ENCODE measurements at places on chromosomes 7 and 10. TPM values are rescaled to one million over a fixed set of nuclear protein-coding genes. Genes with fewer than 3 reads are reported as not detected.

PARP12 gene
- 20.9 TPM for total RNA-seq

CNPY1 gene
- total RNA-seq = not detected

MCU gene
- 82.4 TPM for total RNA-seq

MICU1 gene
- total RNA-seq = 41.1 TPM

IGF2BP3 gene
- 0.64 TPM for total RNA-seq

ARHGAP22 gene
- 1.4 TPM for total RNA-seq

XRCC2 gene
- total RNA-seq = 0.55 TPM

TMEM196 gene
- not detected for total RNA-seq

BTBD16 gene
- total RNA-seq = not detected

- H3K4me1 ChIP-seq = no peaks in the 10 kb centered on the region
- no peak overlapping the region for H3K4me3 ChIP-seq
- no peak overlapping the region for H3K27ac ChIP-seq
- no peaks in the 10 kb centered on the region for H3K27me3 ChIP-seq
- H3K36me3 ChIP-seq = no peaks in the 10 kb centered on the region
Observed at GRCh38 chr7:55056068-55056467, 37.3 kb downstream of the EGFR start.

- H3K4me1 ChIP-seq = no peaks in the 10 kb centered on the region
- no peaks in the 10 kb centered on the region for H3K36me3 ChIP-seq
- no peaks in the 10 kb centered on the region for H3K27me3 ChIP-seq
- H3K27ac ChIP-seq = no peak overlapping the region
Observed at GRCh38 chr7:69844264-69844868, 246.1 kb downstream of the AUTS2 start.

DNA sequence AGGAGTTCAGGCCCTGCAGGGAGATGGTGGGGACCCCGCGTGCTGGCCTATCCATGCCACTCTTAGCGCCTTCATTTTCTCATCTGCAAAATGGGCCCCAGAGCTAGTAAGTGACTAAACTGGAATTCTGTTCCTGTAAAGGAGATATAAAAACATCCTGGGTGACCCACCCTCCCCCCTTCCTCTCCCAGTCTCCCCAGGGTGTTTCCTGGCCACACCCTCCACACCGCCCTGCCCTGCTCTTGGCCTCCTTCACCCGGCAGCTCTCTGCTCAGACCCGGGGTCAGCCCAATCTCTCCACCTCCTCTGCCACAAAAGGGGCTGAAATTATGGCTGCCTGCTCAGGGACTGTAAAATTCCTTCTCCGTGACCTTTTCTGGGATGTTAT is 70.7 kb downstream of the C10orf105 start:
- peaks cover 20% of the 10 kb centered on the region for H3K4me1 ChIP-seq
- no peaks in the 10 kb centered on the region for H3K27me3 ChIP-seq
- DNase-seq = peak; percentile 56
- H3K36me3 ChIP-seq = no peaks in the 10 kb centered on the region

GRCh38 chr7:84824057-84824651 is 362.7 kb downstream of the SEMA3D start:
- no peaks in the 10 kb centered on the region for H3K4me1 ChIP-seq
- no peak overlapping the region for H3K27ac ChIP-seq
- no peak overlapping the region for H3K4me3 ChIP-seq
- no peak for DNase-seq
- no peaks in the 10 kb centered on the region for H3K27me3 ChIP-seq
- H3K36me3 ChIP-seq = no peaks in the 10 kb centered on the region

- H3K4me1 ChIP-seq = no peaks in the 10 kb centered on the region
- H3K36me3 ChIP-seq = no peaks in the 10 kb centered on the region
- H3K27ac ChIP-seq = no peak overlapping the region
- no peak for DNase-seq
- no peaks in the 10 kb centered on the region for H3K27me3 ChIP-seq
Observed at GRCh38 chr7:50856806-50857205, 74.1 kb upstream of the GRB10 start.

DNA sequence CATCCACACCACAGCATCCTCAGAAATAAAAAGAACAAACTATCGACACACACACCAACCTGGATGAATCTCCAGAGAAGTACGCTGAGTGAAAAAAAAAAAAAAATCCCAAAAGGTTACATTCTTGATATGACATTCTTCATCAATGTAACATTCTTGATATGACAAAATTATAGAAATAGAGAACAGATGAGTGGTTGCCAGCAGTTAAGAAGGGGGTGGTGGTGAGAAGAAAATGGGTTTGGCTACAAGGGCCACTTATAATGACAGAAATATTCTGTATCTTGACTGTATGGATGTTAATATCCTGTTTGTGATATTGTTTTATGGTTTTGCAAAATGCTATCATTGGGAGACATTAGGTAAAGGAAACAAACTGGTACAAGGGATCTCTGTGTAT is 36.9 kb downstream of the VSTM4 start:
- no peak for DNase-seq
- H3K4me1 ChIP-seq = no peaks in the 10 kb centered on the region
- no peaks in the 10 kb centered on the region for H3K27me3 ChIP-seq
- H3K36me3 ChIP-seq = no peaks in the 10 kb centered on the region
- H3K27ac ChIP-seq = no peak overlapping the region

- H3K27ac ChIP-seq = no peak overlapping the region
- no peak for DNase-seq
- no peaks in the 10 kb centered on the region for H3K27me3 ChIP-seq
- no peaks in the 10 kb centered on the region for H3K4me1 ChIP-seq
- H3K4me3 ChIP-seq = no peak overlapping the region
- no peaks in the 10 kb centered on the region for H3K36me3 ChIP-seq
Observed at GRCh38 chr10:117900280-117900679, 146.5 kb downstream of the RAB11FIP2 start.

DNA sequence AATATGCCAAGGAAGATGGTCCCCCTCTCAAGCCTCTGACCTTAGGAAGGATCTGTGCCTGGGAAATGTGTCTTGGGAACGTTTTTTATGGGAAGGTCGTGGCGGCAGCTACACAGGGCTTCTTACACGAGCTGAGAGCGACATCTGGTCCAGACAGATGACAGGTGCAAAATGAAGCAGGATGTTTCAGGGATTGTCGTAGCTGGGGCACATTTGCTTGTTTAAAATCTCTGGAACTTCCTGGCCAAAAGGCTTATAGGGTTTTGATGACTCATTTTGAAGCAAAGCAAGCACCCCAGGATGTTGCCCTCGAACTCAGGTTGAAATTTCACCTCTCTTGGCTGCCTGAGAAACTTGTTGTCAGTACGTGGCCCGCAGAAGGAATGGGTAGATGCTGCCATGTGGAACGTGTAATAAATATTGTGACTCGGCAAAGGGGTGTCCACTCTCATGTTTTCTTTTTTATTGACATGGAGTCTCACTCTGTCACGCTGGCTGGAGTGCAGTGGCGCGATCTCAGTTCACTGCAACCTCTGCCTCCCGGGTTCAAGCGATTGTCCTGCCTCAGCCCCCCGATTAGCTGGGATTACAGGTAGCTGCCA is 117.5 kb downstream of the CAMK1D start:
- no peaks in the 10 kb centered on the region for H3K27me3 ChIP-seq
- H3K27ac ChIP-seq = no peak overlapping the region
- DNase-seq = no peak
- no peak overlapping the region for H3K4me3 ChIP-seq
